Activated T-helper 2 cell treated with anti-CD3 and anti-CD28 coated beads, Interferon-gamma antibody, Interleukin-2, Interleukin-4, amounts not matched to agents 10 μg/mL and 5 μg/mL and 100 μg/mL, durations not matched to agents 14 hours and 24 hours and 36 hours (primary cell): ENCODE measurements at places on chromosomes 5 and 9.

DNA sequence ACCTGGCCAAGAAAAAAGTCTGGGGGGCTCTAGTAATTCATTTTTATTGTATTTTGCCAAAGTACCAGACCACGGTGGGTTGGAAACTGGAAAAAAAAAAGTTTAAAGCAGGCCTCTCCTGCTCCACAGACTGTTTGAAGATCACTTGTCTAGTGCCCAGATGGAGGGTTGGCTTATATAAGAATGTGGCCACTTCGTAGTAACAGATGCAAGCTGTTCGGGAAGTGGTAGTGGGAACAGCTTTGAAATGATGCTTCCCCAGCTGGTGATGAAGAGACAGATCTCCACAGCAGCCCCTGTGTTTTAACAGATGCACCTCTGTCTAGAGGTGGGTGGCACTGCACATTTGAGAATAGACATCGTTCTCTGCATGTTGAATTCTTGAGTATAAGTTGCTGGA lies 54.3 kb upstream of the DMRT3 start:
- no peak for DNase-seq

DNA sequence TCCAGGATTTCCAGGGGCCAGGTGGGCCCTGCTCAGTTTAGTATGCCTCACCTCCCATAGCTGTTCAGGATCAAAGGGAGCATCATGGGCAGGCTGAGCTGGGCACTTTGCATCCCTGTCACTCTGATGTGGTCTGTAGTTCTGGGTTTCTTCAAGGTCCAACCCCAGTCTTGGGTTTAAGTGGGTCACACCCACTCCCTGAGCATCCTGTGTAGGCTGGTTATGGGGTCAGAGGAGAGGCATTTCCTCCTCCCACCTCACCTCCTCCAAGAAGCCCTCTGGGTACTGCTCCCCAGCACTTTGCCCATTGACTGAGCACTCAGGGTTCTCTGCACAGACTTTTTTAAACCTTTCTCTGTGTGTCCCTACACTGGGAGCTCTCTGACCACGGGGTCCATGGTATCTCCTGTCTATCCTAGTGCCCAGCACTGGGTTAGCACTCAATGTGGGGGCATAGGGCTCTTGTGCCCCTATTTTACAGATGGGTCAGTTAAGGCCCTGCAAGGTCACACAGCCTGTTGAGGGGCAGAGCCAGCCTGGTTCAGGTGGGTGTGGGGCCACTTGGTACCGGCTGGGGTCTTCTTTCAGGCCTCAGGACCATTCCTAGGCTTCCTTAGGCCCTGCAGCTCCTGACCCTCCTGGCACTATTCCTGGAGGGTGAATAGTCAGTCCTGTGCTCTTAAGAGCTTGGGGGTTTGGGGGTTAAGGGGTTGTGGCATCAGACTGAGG lies 19.0 kb downstream of the CXXC5 start:
- no peak for DNase-seq

GRCh38 chr9:131610231-131610761 lies 65.0 kb downstream of the PRRT1B start:
- no peak for DNase-seq

- DNase-seq = no peak
Observed at GRCh38 chr9:78598120-78598519, 301.2 kb downstream of the PSAT1 start.

DNA sequence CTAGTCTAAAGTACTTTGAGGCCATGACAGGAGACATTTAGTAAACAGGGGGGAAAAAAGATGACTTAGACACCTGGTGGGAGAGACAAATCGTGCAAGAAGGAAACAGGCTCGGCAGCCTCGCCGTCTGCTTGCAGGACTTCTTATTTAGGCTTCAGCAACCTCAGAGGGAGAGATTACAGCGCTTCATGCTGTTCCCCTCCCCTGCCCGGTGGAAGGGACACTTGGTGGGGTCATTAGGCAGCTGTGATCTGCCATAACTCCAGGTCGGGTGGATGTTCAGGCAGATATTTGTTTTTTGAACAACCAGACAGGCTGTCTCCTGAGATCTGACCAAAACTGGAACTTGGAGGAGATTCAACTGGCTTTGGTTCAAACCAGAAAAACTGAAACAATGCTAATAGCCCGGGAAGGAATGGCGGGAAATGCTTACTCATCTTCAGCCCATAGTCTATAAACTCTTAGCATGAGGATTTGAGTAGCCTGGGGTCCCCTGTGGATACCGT lies 38.1 kb upstream of the CD180 start:
- DNase-seq = no peak

DNA sequence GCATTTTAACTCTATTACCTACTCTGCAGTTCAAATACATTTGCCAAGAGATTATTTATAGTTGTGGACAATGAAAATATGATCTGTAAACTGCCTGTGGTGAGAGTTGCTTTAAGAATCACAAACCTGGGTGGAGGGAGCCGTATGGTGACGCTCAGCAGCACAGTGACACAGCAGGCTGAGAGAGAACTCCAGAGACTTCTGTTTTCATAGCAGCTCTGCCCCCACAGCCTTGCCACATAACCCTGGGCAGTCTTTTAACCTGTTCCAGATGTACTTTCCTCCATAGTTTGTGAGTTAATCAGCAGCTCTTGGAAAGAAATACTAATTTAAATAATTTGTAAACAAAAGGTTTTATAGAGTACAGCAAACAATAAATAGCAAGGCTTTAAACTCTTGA lies 450.5 kb downstream of the ELAVL2 start:
- no peak for DNase-seq

- peak; percentile 14 for DNase-seq
Observed at GRCh38 chr9:5949103-5949699, 58.5 kb downstream of the MLANA start.

DNA sequence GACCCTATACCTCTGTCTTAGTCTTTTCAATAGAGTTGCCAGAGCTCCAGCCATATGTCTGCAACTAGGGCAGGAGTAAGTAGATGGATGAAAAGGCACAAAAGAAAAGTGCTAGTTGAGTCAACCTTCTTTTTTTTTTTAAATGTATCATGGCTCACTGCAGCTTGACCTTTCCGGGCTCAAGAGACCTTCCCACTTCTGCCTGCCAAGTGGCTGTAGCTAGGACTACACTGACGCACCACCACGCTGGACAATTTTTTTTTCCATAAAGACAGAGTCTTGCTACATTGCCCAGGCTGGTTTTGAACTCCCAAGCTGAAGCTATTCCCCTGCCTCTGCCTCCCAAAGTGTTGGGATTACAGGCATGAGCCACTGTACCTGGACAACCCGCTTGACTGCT lies 27.3 kb downstream of the FOXE1 start:
- no peak for DNase-seq

GRCh38 chr9:134455934-134456755 lies 129.9 kb downstream of the RXRA start:
- DNase-seq = peak; percentile 56

- no peak for DNase-seq
Observed at GRCh38 chr5:157384971-157385709, 74.9 kb upstream of the NIPAL4 start.

GRCh38 chr5:147586832-147587231 lies 77.0 kb upstream of the DPYSL3 start:
- DNase-seq = no peak
